ENCODE measurements at places on chromosomes 13 and 19.

DNA sequence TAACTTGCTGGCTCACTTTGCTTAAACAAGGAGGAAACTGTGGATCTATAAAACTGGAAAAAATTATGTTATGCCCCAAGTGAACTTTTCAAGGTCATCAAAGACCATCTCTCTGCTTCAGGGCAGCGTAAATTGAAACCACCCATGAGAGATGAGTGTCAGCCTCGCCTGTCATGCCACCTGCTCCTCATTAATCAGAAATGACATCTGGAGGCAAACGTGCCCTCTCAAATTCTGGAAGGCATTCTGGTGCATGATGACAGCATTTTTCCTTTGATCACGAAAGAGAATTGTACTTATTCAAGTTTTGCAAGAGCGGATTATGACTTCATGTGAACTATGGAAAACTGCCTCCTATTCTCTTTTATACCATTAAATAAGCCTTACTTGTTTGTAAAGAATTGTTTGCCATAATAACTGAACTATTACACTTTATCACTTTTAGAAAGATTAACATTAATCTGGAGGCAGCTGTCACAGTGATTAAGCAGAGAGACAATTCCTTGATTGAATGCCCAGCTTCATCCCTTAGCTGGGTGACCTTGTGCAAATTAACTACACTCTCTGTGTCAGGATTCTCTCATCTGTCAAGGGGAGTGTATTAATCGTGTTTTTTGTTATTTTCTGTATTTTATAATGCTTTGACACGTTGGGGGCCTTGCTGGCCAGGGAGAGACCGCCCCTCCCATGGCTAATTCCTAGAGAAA, 17.0 kb upstream of the SACS start:
- no peak for DNase-seq

- DNase-seq = peak; percentile 18
Measured at GRCh38 chr13:40377783-40378182, 288.7 kb downstream of the FOXO1 start.

DNA sequence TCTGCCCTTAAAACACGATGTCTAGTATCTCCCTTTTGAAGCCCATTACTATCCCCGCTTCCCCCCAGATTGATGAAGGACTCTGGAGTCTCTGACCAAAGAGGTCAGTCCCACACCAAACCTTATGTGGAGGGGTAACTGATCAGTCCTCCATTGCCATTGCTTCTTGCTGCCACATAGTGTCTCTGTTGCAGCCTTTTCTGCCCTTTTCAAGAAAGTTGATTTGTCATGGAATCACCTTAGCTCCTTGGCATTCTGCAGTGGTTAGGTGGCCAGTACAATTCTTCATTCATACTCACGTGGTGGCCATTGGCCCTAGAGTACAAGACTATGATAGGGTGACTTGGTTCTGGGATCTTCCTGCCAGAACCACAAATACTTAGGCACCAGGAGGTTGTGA, 8.4 kb upstream of the HTR2A start:
- DNase-seq = no peak

- peak; percentile 81 for DNase-seq
Measured at GRCh38 chr13:26186118-26186870, 35.8 kb downstream of the RNF6 start.

- no peak for DNase-seq
Measured at GRCh38 chr13:114161028-114161556, 18.0 kb upstream of the CFAP97D2 start.

GRCh38 chr13:51071493-51071892, 39.6 kb downstream of the C13orf42 start:
- DNase-seq = no peak

DNA sequence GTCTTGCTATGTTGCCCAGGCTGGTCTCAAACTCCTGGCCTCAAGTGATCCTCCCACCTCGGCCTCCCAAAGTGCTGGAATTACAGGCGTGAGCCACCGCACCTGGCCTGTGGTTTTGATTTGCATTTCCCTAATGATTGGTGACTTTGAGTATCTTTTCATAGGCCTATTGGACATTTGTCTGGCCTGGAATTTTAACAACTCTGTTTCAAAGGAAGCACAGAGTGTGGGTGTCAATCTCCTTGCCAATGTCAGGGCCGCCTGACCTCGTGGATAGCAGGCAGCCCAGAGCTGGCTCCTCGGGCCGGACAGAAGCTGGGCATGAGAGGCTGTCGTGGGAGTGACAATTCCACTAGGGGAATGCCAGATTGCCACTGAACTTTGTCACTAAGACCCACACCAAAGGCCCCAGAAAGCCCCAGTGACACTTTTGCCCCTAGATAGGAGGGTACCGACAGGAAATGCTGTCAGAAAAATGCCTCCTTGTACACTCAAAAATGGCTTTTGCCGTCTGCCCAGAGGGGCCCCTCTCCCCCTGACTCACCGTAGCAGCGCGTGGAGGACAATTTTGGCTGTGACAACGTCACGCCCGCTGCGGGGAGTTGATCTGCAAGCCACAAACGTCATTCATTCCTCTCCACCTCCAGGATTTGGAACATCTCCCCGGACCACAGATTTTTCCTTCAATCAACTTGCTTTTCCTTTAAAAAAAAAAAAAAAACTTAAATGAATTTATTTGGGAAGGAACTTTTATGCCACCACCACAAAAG, 11.7 kb upstream of the ADGRE5 start:
- DNase-seq = peak; percentile 89

DNA sequence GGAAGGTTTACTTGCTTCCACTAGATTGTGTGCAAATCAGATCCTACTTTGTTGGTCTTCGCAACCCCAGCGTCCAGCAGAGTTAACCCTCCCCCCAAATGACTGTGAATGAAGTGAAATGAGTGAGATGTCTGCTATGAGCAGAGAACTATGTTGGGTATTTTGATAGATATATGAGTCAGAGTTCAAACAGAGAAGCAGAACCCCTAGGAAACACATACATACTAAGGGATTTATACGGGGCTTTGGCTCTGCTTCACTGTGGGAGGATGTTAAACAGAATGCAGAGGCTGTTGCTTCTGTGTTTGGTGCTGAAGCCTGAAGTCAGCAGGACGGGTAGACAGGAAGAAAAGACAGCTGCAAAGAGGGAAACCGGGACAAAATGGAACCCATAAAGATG, 197.0 kb downstream of the MZT1 start:
- no peak for DNase-seq

DNA sequence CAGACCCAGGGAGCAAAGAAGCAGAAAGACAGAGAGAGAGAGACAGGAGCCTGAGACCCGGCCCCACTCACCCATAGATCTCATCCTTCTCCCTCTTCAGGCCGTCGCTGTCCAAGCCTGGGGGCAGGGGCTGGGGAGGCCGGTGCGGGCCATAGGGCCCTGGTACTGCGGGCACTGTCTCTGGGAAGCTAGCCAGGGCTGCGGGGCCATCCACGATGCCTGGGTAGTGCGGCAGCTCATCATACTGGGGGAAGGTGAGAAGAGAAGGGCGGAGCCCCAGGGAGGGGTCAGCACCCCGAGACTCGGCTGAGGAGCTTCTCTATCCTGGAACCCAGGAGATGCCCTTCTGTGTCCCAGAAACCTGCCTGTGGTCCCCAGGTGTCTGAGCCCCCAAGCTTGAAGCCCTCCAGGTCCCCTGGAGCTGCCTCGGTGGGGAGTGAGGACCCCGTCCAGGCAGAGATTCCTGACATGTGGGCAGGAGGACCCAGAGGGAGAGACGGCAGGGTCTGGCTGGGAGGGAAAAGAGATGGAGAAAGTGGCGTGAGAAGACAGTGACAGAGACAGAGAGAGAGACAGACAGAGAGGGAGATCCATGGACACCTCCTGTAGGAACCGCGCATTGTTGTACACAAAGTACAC, 2.1 kb downstream of the MEIS3 start:
- DNase-seq = no peak

- DNase-seq = no peak
Measured at GRCh38 chr19:45952686-45953505, 20.8 kb downstream of the NOVA2 start.

DNA sequence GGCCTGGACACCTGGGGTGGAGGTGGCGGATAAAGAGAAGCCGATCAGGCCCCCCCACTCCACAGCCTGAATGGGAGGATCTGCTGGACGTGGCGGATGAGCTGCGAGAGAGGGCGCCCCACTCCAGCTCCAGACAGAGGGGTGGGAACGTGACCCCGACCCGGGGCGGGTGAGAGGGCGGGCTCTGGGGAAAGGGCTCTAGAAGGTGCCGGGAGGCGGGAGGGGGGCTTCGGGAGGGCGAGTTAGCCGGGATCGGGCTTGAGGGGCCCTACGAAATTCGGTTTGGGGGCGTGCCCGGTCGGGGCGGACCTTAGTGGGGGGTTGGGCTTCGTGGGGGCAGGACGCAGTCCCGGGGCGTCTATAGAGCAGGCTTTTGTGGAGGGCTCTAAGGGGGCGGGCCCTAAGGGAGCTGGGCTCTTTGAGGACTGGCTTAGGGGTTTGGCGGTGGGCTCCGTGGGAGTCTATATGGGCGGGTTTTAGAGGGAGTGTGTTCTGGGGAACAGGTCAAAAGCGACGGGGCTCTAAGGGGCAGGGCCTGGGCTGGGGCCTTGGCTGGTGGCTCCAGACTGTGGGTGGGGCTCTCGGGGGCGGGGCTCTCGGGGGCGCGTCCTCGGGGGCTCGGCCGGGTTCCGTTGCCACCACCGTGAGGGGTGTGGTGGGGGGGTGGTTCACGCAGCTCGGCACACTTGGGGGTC, 4.1 kb upstream of the NANOS3 start:
- no peak for DNase-seq

DNA sequence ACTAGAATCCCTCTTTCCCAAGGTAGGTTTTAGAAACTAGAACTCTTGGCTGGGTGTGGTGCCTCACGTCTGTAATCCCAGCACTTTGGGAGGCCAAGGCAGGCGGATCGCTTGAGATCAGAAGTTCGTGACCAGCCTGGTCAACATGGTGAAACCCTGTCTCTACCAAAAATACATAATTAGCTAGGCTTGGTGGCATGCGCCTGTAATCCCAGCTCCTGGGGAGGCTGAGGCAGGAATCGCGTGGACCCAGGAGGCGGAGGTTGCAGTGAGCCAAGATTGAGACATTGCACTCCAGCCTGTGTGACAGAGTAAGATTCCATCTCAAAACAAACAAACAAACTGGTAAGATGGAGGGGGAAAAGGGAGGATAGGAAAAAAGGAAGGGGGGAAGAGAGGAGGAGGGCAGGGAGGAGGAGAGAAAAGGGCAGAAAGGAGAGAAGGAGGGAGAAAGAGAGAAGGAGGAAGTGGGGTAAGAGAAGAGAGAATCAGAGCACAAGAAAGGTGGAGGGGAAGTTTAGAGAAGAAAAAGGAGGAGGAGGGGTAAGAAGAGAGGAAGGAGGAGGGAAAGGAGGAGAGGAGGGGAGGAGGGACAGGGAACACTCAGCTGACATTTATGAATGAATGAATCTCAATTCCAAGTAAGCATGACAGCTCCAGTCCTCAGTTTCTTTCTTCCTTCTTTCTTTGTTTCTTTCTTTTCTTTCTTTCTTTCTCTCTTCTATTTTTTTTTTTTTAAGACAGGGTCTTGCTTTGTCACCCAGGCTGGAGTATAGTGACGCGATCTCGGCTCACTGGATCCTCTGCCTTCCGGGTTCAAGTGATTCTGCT, 2.6 kb upstream of the SLC27A1 start:
- DNase-seq = no peak

- DNase-seq = no peak
Measured at GRCh38 chr13:72970301-72970880, 88.4 kb upstream of the KLF5 start.

DNA sequence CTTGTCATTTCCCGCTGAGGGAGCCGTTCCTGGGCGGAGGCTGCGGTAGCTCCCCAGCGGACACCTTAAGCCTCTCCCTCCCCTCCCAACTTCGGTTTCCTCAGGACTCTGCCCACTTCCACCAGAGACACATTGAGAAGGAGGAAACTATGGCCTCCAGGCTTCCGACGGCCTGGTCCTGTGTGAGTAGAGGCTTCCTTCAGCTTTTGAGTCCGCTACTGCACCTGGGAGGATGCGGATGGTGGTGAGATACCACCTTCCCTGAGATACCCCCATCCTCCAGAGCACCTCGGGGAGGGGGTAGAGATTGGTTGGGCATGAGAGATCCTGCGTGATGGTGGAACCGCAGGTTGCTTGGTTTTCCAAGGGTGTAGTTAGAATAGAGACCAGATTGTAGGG, 955 bp downstream of the ZNF274 start:
- no peak for DNase-seq

- DNase-seq = no peak
Measured at GRCh38 chr13:76349700-76350099, 536.5 kb downstream of the KCTD12 start.

DNA sequence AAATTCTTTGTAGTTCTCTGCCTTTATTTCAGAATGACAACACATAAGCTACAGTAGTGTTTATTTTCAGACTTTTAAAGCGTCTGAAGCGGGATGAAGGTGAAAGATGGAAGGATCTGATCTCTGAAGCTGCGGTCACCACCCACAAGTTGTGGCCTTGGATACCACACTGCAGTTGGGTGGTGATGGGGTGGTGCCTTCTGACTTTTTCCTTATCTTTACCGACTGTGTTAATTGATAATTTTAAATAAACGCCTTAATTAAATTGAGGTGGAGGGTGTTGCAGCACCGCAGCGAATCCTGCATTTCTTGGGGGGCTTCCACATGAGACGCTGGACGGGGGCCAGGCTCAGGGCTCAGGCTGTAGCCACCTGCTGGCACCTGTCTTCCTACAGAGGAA, 1.3 kb downstream of the TFDP1 start:
- DNase-seq = no peak

DNA sequence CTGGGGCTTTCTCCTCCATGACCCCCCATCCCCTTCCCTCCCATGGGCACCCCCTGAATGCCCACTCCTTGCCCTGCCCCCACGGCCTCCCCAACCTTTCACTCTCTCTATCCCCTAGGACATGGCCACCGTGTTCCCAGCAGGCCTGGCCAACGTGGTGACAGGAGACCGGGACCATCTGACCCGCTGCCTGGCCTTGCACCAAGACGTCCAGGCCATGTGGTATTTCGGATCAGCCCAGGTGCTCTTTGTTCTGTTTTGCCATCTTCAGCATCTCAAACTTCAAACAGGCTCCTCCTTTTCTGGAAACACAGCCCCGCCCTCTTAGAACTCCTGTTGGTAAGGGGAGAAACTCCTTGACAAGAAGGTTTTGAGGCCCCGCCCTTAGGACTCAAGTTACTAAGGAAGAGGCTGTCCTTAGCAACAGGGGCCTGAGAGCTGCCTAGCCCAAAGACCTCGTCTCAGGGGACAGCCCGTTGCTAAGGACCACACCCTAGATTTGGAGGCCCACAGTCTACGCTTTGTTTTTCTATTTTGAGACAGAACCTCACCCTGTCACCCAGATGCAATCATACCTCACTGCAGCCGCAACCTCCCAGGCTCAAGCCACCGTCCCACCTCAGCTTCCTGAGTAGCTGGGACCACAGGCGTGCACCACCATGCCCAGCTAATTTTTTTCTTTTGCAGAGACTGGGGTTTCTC, 5.1 kb upstream of the FLT3LG start:
- DNase-seq = peak; percentile 51

DNA sequence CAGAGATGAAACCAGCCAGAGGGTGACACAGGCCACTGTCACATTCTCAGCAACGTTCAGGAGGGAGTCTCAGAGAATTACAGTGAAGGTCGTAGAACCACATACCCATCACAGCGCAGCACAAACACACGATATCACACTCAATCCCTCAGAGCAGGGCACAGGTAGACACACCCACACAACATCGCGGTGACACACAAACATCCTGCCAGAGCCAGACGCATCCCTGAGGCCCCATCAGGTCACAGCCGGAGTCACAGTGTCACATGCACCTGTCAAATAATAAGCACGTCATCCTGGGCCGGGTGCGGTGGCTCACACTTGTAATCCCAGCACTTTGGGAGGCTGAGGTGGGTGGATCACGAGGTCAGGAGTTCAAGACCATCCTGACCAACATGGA, 17.5 kb downstream of the ELAVL3 start:
- DNase-seq = no peak
